ENCODE measurements at places on chromosomes 2 and 18.

GRCh38 chr2:162706770-162707169, 131.8 kb downstream of the KCNH7 start:
- DNase-seq: no peak

DNA sequence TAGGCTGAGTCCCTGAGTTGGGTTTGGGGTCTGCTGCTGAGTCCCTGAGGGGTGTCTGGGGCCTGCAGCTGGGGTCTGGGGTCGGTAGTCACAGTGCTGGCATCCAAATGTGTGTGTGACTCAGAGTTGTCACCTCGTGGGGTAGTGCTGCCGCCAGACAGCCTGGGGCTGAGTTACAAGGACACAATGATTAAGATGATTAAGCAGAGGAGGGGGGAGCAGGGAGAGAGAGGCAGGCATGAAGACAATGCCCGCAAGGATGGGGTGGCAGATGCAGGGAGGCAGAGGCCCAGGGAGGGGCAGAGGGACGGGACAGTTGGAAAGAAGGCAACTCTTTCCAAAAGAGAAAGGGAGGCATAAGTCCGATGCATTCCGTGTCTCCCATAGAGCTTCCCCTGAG, 120.2 kb downstream of the CELF4 start:
- DNase-seq: no peak

GRCh38 chr2:2653231-2653630, 322.2 kb upstream of the MYT1L start:
- DNase-seq: no peak

DNA sequence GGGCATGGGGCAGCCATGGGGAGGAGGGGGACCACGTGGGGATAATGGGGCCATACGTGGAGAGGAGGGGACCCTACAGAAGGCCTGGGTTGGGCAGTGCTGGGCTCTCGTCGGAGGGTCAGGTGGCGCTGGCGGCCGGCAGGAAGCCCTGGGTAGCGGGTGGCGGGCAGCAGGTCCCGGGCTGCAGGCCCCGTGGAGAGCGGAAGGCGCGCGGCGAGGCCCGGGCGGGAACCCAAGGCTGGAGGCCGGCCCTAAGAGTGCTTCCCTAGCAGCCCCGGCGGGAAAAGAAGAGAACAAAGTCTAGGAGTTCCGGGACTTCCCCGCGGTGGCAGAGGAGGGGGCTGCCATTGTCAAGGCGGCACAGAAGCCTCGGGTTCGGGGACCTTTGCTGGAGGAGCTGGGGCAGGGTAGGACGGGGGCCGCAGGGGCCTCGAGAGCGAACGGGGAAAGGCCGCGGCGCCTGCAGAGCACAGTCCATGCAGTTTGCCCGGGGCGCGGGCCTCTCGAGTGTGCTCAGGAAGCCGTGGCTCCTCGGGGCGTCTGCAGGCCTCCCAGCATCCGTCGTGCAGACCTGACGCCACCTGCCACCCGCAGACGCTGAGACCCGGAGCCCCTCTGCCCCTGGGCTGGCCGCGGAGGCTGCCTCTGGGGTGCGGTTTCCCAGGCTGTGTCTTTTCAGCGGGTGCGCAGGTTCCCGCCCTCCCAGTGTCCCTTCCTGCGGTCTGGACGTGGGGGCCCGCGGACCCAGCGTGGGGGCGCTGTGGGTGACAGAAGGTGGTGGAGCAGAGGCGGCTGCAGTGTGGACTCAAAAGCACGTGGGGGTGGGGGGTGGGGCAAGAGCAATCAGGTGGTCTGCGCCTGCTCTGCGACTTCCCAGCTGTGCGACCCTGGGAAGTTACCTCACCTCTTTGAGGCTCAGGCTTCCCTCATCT, 19.4 kb upstream of the NCL start:
- DNase-seq: peak; percentile 33

- no peak for DNase-seq
These were observed 352.4 kb downstream of the XIRP2 start for GRCh38 chr2:167240671-167241070.

All from ELF-1 (cell line).